ENCODE measurements at places on chromosomes 4 and X. TPM values are rescaled to one million over a fixed set of nuclear protein-coding genes. Genes with fewer than 3 reads are reported as not detected.

The MAGEB17 gene
- 2.2 TPM for total RNA-seq

The TCEANC gene
- total RNA-seq: 5.5 TPM

The FREM3 gene
- total RNA-seq: 0.07 TPM

The CENPVL1 gene
- total RNA-seq: 5.2 TPM

The CT83 gene
- not detected for total RNA-seq
